Activated CD8-positive, alpha-beta memory T cell treated with anti-CD3 and anti-CD28 coated beads for 1 hour (primary cell): ENCODE measurements at places on chromosomes 4 and X.

GRCh38 chr4:8188743-8189550 lies 10.1 kb upstream of the SH3TC1 start:
- DNase-seq, result no peak

DNA sequence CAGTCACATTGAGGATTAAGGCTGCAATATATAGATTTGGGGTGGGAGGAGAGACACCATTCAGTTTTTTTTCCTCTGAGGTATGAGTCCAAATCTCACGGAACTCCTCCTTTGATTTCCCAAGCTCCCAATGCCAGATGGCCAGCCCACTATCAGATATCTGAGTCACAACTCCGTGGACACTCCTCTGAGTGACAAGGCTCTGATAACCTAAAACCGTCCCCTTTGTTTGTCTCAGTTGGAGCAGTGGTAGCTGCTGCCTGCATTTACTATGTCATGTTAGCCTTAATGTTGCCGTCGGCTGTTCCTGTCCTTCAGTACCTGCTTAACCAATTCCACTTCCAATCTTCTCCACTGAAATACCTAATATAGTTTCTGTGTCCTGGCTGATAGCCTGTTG lies 107.3 kb downstream of the DTHD1 start:
- no peak for DNase-seq

DNA sequence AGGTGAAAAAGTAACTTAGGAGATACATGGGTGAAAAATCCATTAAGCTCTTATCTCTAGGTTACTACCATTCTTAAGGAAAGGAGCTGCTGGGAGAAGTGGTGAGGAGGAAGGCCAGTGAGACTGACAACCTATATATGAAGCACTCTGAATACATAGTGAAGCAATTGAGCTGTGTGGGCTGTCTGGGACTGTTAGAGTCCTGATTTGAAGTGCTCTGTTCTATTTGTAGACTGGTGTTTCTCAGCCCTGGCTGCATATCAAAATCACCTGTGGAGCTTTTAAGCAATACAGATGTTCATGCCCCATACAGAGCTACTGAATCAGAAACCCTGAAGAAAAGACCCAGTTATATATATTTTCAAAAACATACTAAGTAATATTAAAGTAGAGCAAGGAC lies 3.9 kb downstream of the SERTM2 start:
- no peak for DNase-seq

GRCh38 chr4:3636646-3637320 lies 104.6 kb upstream of the LRPAP1 start:
- no peak for DNase-seq

- DNase-seq, result no peak
These were observed 47.1 kb upstream of the THOC2 start for GRCh38 chrX:123779908-123780396.

- no peak for DNase-seq
These were observed 23.0 kb upstream of the MSANTD1 start for GRCh38 chr4:3225936-3226335.

GRCh38 chrX:3271834-3272186 lies 74.6 kb downstream of the MXRA5 start:
- no peak for DNase-seq

GRCh38 chrX:54248309-54248708 lies 65.3 kb upstream of the FAM120C start:
- no peak for DNase-seq

GRCh38 chrX:672931-673330 lies 42.3 kb downstream of the SHOX start:
- DNase-seq, result no peak

GRCh38 chrX:133359466-133359865 lies 55.8 kb downstream of the GPC4 start:
- DNase-seq, result no peak

DNA sequence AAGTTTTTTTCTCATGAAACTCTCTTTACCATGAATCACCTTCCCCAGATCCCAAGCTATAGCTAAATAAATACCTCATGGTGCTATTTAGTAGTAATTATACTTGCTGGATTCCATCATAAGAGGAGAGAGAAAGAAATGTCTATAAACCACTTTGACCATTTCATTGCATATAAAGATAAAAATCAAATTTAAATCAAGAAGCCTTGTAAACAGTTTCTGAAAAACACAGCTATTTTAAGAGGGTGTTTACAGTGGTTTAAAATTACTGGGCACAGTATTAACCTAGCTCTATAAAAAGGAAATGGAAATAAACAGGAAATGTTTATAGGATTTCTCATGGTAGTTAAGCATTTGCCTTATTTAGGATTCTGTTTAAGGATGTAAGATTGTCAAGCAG lies 637.9 kb downstream of the ADGRL3 start:
- DNase-seq, result no peak

- no peak for DNase-seq
These were observed 88.2 kb upstream of the CAMK2D start for GRCh38 chr4:113849771-113850170.

GRCh38 chrX:143757887-143758286 lies 37.3 kb upstream of the SPANXN2 start:
- no peak for DNase-seq

DNA sequence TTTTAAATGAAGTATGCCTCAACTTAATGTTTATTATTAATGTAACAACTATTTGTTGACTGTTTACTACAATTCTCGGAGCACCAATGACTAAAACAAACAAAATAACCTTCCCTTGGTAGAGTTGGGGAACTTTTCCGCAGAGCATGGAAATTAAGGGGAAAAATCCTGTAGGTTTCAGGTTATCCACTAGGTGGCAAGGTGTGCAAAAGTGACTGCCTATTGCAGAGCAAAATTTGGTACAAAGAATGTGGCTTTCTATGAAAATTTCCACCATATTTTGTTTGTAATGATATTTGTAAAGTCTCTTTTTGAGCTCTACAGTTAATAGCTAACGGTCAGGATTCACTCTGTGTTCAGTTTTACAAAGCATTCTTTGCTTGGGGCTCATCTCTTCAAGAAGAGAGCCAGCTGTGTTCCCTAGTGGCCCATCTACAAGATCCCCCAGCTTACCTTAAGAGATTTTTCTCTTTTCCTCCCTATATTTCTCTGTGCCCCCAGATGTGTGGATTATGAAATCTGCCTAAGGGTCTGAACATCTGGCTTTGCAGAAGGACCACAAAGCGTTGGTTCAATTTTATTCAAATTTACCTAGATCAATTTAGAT lies 61.1 kb downstream of the FBXO8 start:
- no peak for DNase-seq

GRCh38 chrX:16451334-16451733 lies 198.6 kb upstream of the S100G start:
- DNase-seq, result no peak

DNA sequence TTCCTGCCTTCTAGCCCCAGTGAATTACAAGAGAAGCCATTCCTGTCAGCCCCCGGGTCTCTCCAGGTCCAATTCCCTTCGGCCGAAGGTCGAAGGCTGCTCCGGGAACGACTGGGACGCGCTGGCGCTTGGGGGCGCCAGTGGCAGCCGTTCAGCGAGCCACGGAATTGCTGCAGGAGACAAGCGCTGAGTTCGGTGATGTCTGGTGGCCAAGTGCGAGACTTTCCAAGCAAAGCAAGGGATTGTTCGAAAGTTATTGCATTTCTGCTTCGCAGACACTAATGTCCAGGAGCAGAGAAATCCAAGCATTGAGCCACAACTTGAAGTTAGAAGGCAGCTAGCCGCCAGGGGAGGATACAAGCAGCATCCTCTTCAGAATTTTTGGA lies 1.1 kb upstream of the DKK2 start:
- no peak for DNase-seq

DNA sequence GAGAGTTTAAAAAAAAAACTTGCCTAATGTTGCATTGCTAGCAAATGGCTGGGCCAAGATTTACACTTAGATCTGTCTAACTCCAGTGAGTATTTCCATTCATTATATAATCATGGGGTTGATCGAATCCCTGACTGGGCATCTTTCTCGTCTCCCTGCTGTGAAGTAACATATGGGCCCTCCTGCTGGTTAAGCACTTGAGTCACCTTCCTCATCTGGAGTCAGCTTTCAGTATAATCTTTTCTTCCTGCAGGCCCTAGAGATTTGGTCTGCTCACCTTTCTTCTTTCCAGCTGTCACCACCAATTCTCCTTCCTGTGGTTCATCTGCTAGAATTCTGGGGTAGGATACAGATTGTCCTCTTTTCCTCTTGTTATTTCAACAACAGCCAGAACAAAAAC lies 41.6 kb downstream of the TIGD2 start:
- no peak for DNase-seq

DNA sequence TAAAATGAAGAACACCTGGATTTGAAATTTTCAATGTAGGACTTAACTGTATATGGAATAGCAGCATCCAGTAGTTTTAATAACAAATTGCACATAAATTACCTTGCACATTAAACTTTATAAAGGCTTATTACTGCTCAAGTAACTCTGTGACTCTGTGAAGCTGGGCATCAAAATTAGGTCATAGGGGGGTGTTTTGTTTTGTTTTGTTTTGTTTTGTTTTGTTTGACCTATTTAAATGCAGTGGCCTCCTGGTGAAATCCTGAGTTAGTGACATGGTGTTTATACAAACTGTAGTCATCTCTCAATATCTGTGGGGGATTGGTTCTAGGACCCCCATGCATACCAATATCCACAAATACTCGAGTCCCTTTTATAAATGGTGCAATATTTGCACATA lies 51.9 kb upstream of the ADAD1 start:
- DNase-seq, result no peak

DNA sequence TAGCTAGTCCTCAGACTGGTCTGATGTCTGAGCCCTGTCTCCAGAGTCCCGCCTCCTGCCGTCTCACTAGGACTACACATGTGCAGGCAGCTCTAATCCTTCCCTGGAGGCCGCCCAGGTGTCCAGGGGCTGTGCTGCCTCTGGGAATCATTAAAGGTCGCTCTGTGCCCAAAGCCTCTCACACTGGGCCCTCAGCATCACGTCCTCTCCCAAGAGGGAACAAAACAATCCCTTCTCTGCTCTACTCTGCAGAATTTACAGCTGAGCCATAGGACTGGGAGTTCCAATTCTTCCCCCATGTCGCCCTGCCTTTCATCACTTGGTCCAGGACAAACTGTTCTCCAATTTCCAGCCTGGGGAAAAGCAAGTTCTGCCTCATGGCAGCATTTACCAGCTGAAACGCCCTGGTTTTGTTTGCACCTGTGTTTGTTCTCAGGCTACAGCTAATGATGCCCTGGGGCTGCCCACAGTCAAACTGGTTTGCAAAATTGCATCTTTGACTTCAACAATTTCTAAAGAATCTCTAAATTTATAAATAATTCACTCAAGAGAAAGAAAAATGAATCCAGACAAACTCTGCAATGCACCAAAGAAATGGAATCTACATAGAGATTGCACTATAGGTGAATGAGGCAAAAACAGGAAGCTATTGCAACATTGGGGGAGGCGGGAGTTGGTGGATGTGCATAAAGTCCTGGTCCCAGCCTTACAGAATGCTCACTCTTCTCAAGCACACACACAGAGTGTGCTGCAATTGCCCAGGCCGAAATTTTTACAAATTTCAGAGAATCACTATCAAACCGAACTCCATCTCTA lies 7.2 kb upstream of the MRFAP1 start:
- no peak for DNase-seq

DNA sequence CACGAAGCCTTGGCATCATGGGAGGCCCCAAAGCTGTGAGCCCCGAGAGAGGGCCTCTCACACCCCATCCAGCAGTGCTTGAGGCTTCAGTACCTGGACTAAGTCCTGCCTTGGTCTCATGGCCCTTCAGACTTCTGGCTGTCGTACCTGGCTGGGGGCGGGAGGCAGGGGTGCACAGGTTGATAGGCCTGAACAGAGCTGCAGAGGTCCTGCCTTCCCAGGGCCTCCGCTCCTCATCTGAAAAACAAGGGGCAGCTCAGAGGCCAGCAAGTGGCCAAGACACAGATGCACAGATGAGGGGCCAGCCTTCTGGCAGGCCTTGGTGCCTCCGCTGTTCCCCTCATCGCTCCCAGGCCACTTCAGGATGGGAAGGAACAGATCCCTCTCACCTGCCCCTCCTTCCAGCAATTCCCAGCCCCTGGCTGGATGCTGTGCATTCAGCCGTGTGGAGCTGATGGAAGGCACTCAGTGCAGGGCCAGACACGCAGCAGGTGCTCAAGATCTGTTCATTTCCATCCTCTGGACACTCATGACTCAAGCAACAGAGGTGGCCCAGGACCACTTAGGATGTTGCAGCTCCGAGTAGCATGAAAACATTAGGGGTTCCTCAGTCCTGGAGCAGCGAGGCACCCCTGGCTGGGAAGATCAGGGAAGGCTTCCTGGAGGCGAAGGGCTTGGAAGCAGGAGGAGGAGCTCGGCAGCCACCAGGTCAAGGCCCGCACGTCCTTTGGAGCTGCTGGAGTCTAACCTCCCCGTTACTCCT lies 1.4 kb downstream of the ZNF185 start:
- DNase-seq, result no peak

DNA sequence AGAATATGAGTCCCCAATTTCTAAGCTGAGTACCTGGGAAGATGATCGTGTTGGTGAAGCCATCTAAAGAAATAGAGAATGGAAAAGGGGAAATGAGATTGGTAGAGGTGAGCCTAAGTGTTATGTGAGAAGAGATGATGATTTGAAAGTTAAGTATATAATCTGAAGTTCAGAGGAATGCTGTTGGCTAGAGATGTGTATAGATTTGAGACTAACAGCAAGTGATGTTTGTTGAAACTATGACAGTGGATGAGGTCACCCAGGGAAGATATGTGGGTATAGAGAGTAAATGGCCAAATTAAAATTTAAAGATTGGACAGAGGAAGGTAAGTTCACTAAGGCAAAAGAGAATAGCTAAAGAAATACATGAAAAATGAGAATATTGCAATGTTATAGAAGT lies 324.2 kb downstream of the MAPK10 start:
- DNase-seq, result no peak

DNA sequence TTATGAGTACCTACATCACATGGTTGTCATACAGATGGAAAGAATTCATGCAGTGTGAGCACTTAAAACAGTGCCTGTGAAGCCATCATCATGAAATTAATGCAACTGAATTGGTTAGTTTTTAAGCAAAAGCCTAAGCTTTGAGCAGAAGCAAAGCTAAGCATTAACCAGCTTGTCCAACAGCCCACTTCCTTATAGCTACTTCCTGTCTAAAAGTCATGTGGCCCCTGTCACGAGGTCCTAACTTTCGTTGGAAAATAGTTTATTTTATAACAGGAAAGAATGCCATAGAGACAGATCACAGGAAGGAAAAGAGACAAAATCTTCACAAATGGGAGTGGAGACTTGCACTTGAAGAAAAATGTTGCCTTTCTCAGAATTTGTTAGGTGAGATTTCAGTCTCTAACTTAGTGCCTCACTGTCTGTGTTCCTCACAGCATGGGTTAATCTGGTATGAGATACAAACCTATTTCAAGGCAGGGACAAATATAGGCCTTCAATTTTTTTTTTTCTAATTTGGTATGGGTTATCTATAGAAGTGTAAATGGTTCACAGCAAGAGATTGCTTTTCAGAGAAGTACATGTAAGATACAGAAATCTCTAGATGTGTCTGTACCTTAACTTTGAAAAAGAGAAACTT lies 27.7 kb upstream of the VCX start:
- DNase-seq, result no peak

- DNase-seq, result no peak
These were observed 50.1 kb downstream of the CPE start for GRCh38 chr4:165428957-165429356.

DNA sequence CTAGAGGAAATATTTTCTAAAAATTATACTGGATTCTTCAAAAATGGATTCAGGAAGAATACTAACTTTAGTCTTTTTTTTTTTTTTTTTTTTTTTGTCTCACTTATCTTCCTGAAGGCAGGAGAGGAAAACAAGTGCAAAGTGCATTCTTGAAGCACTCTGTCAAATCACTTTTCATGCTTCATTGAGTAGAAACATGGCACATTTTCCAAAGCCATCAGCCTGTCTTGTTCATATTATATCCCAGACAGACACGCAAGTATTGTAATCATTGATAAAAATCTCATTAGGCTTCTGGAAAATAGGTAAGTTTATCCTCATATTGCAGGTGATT lies 1.2 kb downstream of the BBS12 start:
- DNase-seq, result no peak
